ENCODE measurements at places on chromosomes 5 and 9.

GRCh38 chr5:175129121-175129520 is 314.9 kb downstream of the DRD1 start:
- no peak for DNase-seq

DNA sequence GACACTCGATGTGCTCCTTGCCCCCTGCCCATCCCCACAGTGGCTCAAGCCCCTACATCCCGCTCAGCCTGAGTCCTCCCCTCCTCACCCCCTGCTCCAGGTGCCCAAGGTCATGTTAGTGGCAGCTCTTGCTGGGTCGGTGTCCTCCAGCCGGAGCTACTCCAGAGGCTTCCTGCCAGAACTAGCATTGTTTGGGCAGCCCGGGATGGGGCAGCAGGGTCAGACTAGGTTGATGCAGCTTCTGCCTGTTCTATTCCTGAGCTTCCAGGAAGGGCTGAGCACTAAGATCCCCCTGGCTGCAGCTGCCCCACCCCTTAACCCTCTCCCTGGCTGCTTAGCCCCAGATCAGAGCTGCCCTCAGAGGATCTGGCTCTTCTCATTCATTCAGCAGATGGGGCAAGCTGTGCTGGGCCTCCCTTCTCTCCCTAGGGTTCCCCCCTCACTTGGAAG is 671 bp downstream of the RGS14 start:
- no peak for DNase-seq

DNA sequence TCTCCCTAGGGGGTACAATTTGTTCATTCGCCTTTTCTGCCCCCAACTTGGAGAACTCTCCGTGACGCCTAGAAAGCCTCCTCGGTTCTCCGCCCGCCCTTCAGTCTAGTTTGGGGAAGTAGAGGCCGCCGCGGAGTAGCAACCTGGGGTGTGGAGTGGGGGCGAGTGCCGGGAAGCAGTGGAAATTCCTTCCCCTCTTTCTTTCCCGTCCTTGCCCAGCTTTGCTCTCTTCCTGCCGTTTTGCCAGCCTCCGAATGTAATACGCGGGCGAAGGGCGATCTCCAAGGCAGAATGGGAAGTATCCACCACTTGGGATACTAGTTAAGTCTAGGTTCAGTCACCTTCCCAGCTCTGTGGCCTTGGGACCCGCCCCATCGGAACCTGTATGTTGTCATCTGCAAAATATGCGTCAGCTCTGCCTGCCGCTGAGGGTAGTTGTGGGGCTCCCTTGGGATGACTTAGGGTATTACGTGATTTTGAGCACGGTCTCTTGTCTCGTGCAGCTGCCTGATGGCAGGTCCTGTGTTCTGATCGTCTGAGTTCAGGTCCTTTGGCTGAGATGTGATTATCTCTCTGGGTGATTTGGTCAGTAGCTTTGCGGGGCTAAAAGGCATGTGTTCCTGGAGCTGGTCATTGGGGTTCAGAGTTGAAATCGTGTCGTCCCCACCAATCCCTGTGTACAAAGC is 724 bp downstream of the PAM start:
- peak; percentile 49 for DNase-seq

DNA sequence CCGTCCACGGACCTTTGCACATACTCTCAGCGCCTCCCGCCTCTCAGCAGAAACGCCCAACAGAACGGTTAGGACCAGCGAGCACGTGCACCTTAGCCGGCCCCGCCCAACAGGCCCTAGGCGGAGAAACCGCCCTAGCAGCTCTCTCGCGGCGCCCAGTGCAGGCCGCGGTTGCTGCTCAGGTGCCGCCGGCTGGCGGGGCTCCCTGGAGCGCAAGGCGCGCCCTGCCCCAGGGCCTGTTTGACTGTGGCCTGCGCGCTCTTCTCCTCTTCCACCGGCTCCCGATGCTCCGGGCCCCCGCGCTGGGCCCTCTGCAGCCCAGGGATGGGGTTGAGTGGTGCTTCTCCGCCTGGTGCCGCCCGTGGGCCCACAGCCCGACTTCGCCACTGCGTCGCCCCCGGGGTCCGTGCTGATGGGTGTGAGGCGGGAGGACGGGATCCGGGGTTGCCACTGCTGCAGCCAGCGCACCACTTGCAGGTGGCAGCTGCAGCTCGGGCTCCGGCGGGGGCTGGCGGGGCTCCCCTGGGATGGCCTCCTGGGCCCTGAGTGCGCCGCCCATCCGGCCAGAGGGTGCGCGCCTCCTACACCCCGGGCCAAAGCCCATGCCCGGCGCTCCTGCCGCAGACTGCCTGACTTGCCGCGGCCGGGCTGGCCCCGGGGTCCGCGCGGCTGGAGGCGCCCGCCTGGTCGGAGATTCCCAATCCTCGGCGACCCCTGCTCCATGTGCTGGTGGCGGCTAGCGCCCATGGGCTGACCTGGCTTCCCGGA is 1889.4 kb upstream of the CDH9 start:
- DNase-seq, result no peak

GRCh38 chr5:40502736-40503135 is 177.0 kb upstream of the PTGER4 start:
- no peak for DNase-seq

DNA sequence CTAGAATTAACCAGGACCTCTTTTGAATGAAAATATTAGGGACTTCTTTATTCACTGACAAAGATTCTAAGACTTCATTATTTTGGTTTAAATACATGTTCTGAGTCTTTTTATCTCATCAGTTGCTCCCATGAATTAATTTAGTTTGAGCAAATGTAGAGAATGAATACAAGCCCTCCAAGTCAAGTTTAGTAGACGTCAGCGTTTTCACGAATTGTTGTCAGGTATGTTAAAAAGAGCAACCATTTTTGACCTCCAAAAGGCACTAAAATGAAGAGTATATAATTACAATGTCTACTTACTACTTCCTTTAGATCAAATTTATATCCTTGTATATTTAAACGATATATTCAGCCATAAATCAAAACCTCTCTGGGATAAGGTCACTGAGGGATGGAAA is 809.3 kb upstream of the CDH6 start:
- DNase-seq, result no peak

DNA sequence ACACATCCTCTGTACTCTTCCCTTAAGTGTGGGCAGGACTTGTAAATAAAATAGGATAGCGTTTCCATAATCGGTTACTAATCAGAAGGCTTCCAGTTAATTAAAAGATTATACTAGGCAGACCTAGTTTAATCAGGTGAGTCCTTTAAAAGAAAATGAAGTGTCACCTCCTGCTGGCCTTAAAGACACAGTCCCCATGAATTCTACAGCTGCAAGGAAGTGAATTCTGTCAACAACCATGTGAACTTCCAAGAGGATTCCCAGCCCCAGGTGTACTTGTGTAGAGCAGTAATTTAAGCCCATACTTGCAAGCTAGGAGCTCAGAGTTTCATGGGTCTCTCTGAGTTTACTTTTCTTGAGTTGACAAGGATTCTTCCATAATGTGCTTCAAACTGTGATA is 918.3 kb downstream of the DTWD2 start:
- no peak for DNase-seq

All from stimulated activated CD4-positive, alpha-beta T cell treated with anti-CD3 and anti-CD28 coated beads, TNF-alpha, amount 100 ng/mL, for 1 hour (primary cell).